ENCODE measurements at places on chromosomes 2 and 18. TPM values are rescaled to one million over a fixed set of nuclear protein-coding genes. Genes with fewer than 3 reads are reported as not detected.

- H3K27ac ChIP-seq: no peak overlapping the region
- DNase-seq: no peak
- no peaks in the 10 kb centered on the region for H3K4me1 ChIP-seq
- H3K27me3 ChIP-seq: no peaks in the 10 kb centered on the region
- H3K4me3 ChIP-seq: no peak overlapping the region
- no peaks in the 10 kb centered on the region for H3K36me3 ChIP-seq
Measured at GRCh38 chr18:37297106-37297505, 268.5 kb downstream of the CELF4 start.

DNA sequence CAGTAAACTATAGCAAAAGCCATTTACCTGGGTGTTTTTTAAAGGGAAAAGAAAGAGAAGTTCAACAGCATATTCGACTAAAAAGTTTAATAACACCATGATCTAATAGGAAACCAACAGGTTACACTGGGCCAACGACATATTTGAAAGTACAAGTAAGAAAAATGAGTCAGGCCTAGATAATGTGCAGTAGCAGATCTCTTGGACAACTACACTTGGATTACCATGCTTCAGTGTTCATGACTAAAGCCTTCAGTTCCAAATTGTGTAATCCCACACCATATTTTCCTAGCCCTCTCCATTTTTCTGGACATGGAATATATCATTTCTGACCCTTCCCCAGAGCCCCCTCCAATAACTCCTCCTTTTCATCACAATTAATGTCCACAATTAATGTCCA is 39.1 kb upstream of the FIGN start:
- DNase-seq: no peak
- no peak overlapping the region for H3K4me3 ChIP-seq
- no peaks in the 10 kb centered on the region for H3K4me1 ChIP-seq
- no peaks in the 10 kb centered on the region for H3K36me3 ChIP-seq

The TMEFF2 gene
- 1.1 TPM for total RNA-seq

- peaks cover 5% of the 10 kb centered on the region for H3K4me1 ChIP-seq
- peaks cover 23% of the 10 kb centered on the region for H3K36me3 ChIP-seq
- no peaks in the 10 kb centered on the region for H3K27me3 ChIP-seq
- DNase-seq: no peak
- no peak overlapping the region for H3K27ac ChIP-seq
Measured at GRCh38 chr2:9373047-9373446, 50.3 kb downstream of the ITGB1BP1 start.

- no peaks in the 10 kb centered on the region for H3K36me3 ChIP-seq
- no peak overlapping the region for H3K4me3 ChIP-seq
- H3K4me1 ChIP-seq: peaks cover 3% of the 10 kb centered on the region
- H3K27me3 ChIP-seq: peaks cover 5% of the 10 kb centered on the region
Measured at GRCh38 chr2:85582492-85582891, 1.7 kb upstream of the VAMP5 start.

- H3K36me3 ChIP-seq: no peaks in the 10 kb centered on the region
- no peak overlapping the region for H3K27ac ChIP-seq
- H3K4me1 ChIP-seq: no peaks in the 10 kb centered on the region
- H3K27me3 ChIP-seq: no peaks in the 10 kb centered on the region
Measured at GRCh38 chr2:18791172-18791797, 201.9 kb upstream of the NT5C1B start.

DNA sequence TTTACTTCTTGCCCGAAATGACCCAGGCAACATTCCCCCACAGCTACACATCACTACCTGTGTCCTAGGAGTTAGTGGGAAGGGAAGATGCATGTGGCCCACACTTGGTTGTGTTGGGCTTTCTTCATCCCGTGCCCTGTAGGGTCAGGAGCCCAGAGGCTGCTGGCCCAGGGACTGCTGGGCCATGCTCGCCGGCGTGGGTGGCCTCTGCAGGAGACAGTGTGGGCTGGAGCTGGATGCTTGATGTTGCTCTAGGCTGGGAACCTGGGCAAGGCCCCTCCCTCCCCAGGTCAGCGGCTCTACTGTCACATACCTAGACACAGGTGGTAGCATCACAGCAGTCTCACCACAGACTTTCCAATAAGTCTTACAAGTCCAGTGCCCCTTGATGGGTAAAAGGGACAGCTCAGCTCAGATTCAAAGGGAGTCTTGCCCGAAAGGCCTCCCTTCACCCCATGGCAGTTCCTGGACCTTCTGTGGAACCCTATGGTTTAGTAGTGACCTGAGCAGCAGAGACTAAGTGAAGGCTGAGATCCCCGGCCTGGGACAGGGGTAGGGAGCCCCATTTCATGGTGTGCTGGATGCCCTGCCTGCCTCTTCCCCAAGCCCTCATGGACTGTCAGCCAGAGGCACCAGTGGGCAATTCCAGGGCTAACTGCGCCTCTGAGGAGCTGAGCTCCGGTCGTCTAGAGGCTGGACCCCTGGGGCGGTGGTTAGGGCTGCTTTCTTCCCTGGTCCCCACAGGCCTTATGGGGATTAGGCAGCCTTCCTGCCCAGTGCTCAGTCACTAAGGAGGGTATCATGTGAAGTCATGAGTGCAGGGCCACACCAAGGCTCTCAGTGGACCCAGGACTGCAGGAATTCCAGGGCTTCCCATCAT is 45.4 kb upstream of the FAHD2A start:
- no peak overlapping the region for H3K4me3 ChIP-seq
- H3K36me3 ChIP-seq: no peaks in the 10 kb centered on the region
- no peaks in the 10 kb centered on the region for H3K27me3 ChIP-seq
- H3K27ac ChIP-seq: no peak overlapping the region
- DNase-seq: no peak

The CPO gene
- total RNA-seq: 0.66 TPM

DNA sequence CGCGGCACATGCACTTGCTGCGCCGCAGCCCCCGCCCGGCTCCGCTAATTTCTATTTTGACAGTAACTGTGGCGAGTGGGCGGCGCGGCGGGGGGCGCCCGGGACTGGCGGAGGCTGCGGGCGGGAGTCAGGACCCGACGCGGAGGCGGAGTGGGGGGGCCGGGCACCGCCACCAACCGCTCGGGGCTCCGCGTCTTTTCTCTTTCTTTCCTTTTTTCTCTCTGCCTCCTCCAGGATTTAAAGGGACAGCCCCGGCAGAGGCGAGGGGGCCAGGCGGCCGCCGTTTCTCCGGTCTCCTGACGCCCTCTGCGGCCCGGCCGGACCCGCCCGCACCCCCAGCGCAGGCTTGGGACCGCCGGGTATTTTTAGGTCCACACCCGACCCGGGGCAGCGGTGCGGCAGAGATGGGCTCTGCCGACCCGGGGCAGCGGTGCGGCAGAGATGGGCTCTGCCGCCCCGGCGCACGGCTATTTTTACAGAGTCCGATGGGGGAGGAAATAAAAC is 460 bp upstream of the ZBTB7C start:
- peak; percentile 44 for DNase-seq
- H3K27ac ChIP-seq: no peak overlapping the region
- H3K36me3 ChIP-seq: no peaks in the 10 kb centered on the region
- H3K4me1 ChIP-seq: no peaks in the 10 kb centered on the region
- H3K27me3 ChIP-seq: peaks cover 38% of the 10 kb centered on the region

GRCh38 chr2:128109243-128109642 is 18.2 kb downstream of the UGGT1 start:
- H3K4me1 ChIP-seq: no peaks in the 10 kb centered on the region
- peaks cover 7% of the 10 kb centered on the region for H3K36me3 ChIP-seq
- no peak overlapping the region for H3K27ac ChIP-seq

- DNase-seq: peak; percentile 100
- no peaks in the 10 kb centered on the region for H3K36me3 ChIP-seq
- H3K4me1 ChIP-seq: peaks cover 3% of the 10 kb centered on the region
- peak within 1 kb of the TSS; percentile 66 for H3K4me3 ChIP-seq
- no peaks in the 10 kb centered on the region for H3K27me3 ChIP-seq
Measured at GRCh38 chr2:30146337-30147195, at the start of gene YPEL5. TSS of gene YPEL5 (plus strand) at chr2:30147007. CDS start at chr2:30156652, 9,645 bp downstream.

Data from H9 (cell line).